ENCODE measurements at places on chromosomes 12 and 14. TPM values are rescaled to one million over a fixed set of nuclear protein-coding genes. Genes with fewer than 3 reads are reported as not detected.

GRCh38 chr12:6697584-6698351 lies 2.8 kb downstream of the PIANP start:
- DNase-seq = no peak

GRCh38 chr14:35986219-35986573 lies 160.1 kb downstream of the BRMS1L start:
- DNase-seq = no peak

DNA sequence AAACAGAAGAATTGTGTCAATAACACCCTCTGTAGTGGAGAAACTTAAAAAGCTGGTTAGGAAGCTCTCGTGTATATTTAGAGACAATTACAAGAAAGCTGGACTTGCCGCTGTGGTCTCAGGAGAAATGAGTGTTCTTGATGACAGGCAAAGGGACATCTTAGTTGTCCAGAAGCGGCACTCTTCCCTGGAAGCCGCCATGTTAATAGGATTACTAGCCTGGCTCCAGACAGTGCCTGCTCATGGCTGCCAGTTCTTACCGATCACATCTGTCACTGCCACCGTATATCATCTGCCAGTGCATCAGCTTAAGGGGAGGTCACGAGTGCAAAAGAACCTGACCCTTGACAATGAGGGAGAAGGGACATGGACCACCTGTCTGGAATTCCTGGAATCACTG lies 48.9 kb downstream of the C14orf132 start:
- no peak for DNase-seq

GRCh38 chr14:63996016-63996415 lies 143.2 kb downstream of the SYNE2 start:
- no peak for DNase-seq

- no peak for DNase-seq
These were observed 27.0 kb upstream of the PHC1 start for GRCh38 chr12:8887285-8887715.

DNA sequence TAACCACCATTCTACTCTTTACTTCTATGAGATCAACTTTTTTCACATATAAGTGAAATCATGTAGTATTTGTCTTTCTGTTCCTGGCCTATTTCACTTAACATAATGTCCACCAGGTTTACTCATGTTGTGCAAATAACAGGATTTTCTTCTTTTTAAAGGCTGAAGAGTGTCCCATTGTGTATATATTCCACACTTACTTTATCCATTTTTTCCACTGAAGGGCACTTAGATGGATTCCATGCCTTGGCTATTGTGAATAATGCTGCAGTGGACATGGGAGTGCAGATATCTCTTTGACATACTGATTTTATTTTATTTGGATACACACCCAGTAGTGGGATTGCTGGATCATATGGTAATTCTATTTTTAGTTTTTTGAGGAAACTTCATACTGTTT lies 181.1 kb upstream of the HMGA2 start:
- DNase-seq = no peak

- DNase-seq = no peak
These were observed 25.9 kb downstream of the DUSP6 start for GRCh38 chr12:89326239-89327040.

- no peak for DNase-seq
These were observed 22.7 kb upstream of the PPM1A start for GRCh38 chr14:60226298-60226697.

DNA sequence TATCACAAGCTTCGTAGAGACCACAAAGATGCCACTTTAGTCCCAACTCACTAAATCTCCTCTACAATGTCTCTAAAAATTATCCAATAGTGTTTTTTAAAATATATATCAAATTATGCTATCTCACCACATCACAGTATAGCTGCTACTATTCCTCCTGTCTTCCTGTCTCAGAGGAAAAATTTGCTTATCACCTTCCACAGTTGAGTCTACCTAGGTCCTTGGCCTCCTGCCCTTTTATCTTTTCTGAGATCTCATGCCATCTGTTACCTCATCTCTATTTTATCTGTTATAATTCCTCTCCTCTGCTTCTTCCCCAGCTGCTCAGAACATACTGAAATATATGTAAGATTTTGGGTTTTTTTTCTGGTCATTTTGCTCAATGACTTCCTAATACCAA lies 568.2 kb downstream of the DIO2 start:
- no peak for DNase-seq

ITGB7 gene
- 15.6 TPM for total RNA-seq

SLC8B1 gene
- 50.5 TPM for total RNA-seq

RPS6KL1 gene
- 16.4 TPM for total RNA-seq

COCH gene
- total RNA-seq = 0.40 TPM

All from thyroid gland (tissue), 4 donors.